ENCODE measurements at places on chromosomes 2 and 18.

GRCh38 chr2:149463328-149464002, 124.1 kb downstream of the MMADHC start:
- DNase-seq, result no peak

GRCh38 chr2:143171817-143172216, 42.6 kb downstream of the ARHGAP15 start:
- no peak for DNase-seq

GRCh38 chr2:102061286-102061699, 69.5 kb downstream of the IL1R2 start:
- DNase-seq, result no peak

DNA sequence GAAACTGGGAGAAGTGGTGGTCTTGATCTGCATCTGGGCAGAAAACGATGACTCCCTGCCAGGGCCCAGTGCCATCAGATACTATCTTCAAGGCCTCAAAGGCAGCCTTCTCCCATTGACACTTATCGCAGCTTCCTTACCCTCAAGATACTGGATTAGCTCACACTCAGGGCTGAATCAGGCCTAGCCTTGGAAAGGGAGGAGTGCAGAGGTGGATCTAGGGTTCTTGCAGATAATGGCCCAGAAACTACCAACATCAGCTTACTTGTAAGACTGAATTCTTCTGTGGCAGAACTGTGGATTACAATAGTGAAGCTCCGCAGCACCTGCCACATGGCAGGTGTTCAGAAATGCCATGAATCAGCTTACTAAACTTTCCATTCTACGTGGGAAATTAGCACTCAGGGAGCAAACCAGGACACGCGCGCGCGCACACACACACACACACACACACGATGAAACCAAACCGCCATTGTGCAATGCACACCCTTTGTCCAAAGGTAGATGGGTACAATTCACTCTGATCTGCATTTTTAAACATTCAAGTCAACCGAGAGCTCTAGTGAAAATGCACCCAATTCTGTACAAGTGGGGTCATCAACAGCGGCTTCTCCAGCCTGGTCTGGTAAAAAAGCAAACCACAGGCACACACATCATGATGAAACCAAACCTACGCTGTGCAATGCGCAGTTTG, 26.3 kb upstream of the TMEM182 start:
- no peak for DNase-seq

DNA sequence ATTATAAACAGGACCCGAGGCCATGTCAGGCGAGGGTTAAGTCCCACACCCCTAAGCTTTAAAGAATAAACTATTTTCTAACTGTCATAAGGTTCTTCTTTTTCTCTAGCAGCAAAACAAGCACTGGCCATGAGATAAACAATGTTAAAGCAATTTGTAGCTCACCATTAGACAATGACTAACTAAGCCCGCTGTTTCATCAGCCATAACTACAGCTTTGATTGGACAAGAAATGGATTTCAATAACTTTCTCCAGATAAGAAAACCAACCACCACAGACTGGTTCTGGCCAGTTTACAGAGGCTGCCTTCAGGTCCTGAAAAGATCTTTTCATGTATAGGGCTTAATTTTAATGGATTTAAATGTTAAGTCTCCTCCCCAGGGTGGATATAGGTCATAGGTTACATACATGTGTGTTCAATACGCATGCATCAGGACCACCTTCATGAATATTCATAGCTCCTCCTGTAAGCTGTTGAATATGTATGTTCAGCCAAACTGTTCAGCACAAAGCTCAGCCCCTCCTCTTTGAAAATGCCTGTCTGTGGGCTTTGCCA, 108.7 kb upstream of the RAB6C start:
- no peak for DNase-seq

- no peak for DNase-seq
These were observed 25.2 kb downstream of the TOGARAM2 start for GRCh38 chr2:29006092-29006979.

- no peak for DNase-seq
These were observed 259.6 kb upstream of the THUMPD2 start for GRCh38 chr2:40038646-40039045.

- no peak for DNase-seq
These were observed 66.2 kb downstream of the TWIST2 start for GRCh38 chr2:238913931-238914647.

DNA sequence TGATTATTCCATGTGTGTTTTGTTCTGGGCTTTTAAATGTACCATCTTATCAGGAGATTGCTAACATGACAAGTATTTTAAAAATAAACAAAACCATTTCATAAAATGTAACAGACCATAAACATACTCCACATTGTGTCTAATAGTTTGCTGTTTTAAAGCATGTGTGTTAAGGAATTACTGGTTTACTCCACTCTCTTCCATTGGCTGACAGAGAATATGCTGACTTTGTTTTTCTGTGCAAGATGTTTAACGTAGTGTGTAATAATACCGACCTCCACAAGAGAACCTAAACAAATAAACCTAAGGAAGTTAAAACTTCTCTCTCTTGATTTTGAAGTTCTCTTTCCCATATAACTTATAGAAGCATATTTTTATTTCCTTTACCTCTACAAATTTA, 17.0 kb upstream of the TMEM18 start:
- no peak for DNase-seq

GRCh38 chr2:33448220-33448899, 28.1 kb upstream of the RASGRP3 start:
- no peak for DNase-seq

DNA sequence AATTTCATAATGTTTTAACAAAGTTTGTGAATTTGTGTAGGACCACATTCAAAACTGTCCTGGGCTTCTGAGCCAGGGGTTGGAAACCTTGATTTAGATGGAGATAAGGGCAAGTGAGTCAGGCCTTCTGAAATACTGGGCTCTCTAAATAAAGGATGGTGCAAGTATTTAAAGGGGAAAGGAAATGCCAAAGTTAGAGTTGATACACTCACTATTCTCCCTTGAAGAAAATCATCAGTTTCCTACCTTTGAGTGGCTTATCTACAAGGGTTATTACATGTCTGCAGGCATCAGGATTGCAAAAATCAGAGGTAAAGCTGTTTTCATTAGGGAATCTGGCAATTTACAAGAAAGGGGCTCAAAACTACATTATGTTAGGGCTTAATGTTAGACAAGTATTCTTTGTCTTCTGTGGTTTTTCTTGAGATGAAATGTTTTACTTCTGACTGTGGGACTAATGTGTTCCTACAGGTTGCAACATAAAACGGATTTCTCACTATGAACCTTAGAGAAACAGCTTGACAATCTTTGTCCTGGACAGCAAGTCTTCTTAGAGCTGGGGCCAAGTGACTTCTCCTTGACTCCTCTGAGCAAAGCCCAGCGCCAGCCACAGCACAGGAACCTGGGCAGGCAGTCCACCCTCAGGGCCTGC, 31.1 kb downstream of the RNU4ATAC start:
- DNase-seq, result no peak

DNA sequence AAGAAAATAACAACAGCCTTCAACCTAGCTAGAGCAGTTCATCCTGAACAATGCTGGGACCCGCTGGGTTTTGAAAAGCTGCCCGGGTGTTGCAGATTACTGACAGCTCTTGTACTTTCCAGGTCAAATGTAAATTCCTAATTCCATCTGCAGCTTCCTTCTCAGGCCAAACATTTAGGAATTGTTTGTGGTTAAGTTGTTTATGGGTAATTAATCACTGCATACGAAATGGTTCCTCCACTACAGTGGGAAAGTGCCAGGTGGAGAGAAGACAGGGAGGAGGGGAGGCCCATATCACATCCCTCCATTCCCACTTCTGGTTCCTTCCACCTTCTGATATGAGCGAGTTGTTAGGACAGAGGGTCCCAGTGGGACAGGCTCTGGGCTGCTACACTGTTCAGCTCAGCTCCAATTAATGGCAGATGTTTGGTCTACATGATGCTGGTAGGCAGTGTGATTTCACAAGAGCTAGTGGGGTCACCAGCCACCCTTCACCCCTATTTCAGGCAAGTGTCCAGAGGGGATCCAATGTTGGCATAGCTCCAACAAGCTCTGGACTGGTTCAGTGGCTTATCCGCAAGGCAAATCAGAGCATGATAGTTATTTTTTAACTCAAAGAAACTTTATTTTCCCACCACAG, 112.9 kb upstream of the ACAA2 start:
- no peak for DNase-seq

DNA sequence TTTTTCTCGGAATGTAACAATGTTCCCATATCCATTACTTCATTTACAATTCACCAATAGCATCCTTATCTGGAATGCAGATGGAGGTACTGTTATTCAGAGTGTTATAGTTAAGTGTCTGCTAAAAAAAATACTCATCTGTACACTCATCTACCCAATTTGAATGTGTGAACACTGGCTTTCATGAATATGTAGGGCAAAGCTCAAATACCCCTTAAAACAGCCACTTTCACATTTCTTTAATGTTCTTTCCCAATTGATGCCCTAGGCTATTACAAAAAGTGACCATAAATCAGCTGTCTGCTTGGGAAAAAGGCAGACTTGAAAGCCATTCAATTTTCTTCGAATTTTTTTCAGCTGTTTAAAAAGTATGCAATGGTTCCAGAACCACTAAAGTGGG, 796.3 kb upstream of the FSHR start:
- DNase-seq, result no peak

All from stimulated activated CD4-positive, alpha-beta T cell treated with anti-CD3 and anti-CD28 coated beads, TNF-alpha, amount 100 ng/mL, for 1 hour (primary cell).